ENCODE measurements at places on chromosomes 4 and X.

- DNase-seq, result no peak
These were observed 80.7 kb downstream of the PSAPL1 start for GRCh38 chr4:7353846-7354610.

- DNase-seq, result no peak
These were observed 43.9 kb upstream of the SLC25A4 start for GRCh38 chr4:185099024-185099682.

- DNase-seq, result no peak
These were observed 75.8 kb downstream of the JAKMIP1 start for GRCh38 chr4:6124386-6125102.

GRCh38 chr4:78332976-78333375 is 218.6 kb upstream of the ANXA3 start:
- DNase-seq, result no peak

GRCh38 chr4:1462009-1462767 is 55.9 kb upstream of the NKX1-1 start:
- no peak for DNase-seq

DNA sequence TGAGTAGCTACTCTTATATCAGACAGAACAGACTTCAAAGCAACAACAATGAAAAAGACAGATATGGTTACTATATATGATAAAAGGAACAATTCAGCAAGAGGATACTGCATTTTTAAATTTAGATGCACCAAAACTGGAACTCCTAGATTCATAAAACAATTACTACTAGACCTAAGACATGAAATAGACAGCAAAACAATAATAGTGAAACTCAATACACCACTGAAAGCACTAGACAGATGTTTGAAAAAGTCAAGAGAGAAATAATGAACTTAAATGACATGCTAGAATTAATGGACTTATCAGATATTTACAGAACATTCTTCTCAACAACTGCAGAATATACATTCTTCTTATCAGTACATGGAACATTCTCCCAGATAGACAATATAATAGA is 99.5 kb upstream of the ITM2A start:
- DNase-seq, result no peak

DNA sequence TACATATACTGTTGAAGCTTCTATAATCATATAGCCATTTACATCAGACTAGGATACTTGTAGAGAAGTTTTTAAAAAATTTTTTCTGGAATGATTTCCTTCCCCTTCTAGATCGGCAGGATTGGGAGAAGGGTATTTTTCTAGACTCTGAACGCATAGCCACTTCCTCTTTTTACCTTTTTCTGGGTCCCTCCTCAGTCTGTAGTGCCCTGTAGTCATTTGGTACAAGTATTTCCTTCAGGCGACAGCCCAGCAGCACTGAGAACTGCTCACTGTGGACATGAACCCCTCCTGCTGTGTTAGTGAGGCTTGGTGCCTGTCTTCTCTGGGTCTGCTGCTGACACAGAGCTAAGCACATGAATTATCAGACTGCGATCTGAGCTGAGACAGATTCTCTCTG is 255.4 kb downstream of the ARHGAP10 start:
- DNase-seq, result no peak

GRCh38 chr4:185479507-185479971 is 8.0 kb upstream of the CCDC110 start:
- no peak for DNase-seq

GRCh38 chr4:36177946-36178345 is 66.4 kb downstream of the ARAP2 start:
- no peak for DNase-seq

- peak; percentile 10 for DNase-seq
These were observed 110.0 kb upstream of the PPARGC1A start for GRCh38 chr4:23999714-24000469.

DNA sequence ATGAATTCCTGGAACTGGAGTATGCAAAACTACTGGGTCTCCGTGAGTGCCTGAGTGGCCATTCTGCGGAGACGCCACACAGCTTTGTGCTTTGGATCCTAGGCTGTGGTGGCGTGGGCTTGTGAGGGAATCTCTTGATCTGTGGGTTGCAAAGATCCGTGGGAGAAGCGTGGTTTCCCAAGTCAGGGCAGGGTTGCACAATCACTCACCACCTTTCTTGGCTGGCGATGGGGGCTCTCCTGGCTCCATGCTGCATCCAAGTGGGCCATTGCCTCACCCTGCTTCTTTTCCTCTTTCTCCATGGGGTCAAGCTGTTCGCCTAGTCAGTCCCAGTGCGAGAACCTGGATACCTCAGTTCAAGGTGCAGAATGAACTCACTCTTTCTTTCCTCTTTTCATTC is 62.5 kb downstream of the SLAIN2 start:
- DNase-seq, result no peak

DNA sequence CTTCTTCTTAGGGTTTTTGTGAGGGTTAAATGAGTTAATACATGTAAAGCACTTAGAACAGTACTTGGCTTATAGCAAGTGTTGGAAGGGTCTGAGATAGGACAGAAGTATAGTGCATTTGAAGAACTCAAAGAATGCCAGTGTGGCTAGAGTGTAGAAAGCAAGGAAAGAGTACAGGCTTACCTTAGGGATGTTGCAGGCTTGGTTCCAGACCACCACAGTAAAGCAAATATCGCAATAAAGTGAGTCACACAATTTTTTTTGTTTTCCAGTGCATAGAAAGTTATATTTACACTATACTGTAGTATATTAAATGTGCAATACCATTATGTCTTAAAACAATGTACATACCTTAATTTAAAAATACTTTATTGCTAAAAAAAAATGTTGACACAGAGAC is 41.3 kb downstream of the KIF4A start:
- no peak for DNase-seq

- DNase-seq, result no peak
These were observed 14.5 kb downstream of the TBCK start for GRCh38 chr4:106301393-106302061.

- peak; percentile 4 for DNase-seq
These were observed 882.6 kb downstream of the TRIML1 start for GRCh38 chr4:189021831-189022230.

- DNase-seq, result no peak
These were observed 8.8 kb upstream of the ADH1C start for GRCh38 chr4:99361268-99361898.

DNA sequence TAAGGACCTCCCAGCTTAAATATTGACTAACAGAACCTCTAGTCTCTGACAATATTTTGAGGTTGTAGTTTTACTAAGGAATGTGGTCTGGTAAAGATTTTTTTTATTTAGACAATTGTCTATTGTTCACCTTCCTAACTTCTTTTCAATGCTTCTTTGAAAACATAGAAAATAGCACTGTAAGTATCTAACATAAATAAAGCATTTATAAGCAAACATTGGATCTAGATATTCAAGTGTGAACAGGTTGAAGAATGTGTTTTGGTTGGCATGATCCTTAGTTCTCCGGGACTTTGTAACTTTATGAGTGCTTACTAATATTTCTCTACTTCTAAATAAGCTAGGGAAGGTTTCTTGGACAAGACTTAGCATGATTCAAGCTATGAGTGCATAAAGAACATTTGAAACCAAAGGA is 285.4 kb upstream of the ARSJ start:
- no peak for DNase-seq

- no peak for DNase-seq
These were observed 223.3 kb downstream of the COL25A1 start for GRCh38 chr4:109079201-109079600.

GRCh38 chrX:12497832-12498591 is 293.2 kb upstream of the PRPS2 start:
- DNase-seq, result no peak

GRCh38 chr4:88442689-88443191 is 14.2 kb upstream of the HERC5 start:
- DNase-seq, result no peak

- DNase-seq, result no peak
These were observed 136.2 kb downstream of the TBC1D19 start for GRCh38 chr4:26719954-26720552.
